EL (cell line): ENCODE measurements at places on chromosomes 7 and 10.

- no peak for DNase-seq
These were observed 85.9 kb downstream of the CDK6 start for GRCh38 chr7:92750447-92750839.

DNA sequence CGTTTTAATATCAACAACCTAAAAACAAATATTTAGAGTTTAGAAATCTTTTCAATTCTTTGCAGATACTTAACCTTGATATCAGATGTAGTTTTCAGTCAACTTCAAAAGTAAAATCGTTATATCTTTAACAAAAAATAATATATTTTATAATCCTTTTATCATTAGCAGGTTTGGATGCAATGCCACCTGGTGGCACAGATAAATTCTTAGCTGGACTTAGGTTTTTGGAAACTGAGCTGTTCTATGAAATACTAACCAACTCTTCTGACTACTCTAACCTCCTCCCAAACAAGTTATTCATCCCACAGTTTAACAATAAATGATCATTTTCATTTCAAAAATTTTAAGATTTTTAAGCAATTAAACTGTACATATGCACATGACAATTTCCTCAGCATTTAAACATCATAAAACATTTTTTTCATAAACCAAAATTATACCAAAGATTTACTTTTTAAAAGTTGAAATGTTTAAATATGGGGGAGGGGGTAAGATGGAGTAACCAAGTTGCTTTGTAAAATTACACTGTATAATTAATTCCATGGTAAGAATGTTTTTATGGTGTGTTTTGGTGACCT is 56.9 kb downstream of the HIBADH start:
- peak; percentile 56 for DNase-seq

- no peak for DNase-seq
These were observed 102.7 kb downstream of the CALN1 start for GRCh38 chr7:72309476-72309875.

DNA sequence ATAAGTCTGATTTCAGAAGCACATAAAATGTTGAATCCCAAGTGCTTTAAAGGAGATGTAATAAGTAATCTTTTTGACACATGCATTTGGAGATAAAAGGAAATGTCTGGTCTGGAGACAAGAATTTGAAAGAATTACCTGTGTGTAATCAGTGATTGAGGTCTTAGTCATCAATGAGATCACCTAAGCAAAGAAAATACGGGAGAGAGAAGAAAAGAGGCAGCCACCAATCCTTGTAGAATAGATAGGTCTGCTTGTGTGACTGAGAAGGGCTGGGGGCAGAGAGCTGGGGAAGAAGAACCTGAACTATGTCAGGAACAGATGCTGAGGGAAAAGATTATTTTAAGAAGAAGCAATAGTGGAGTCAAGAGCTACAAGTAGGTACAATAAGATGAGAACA is 49.3 kb upstream of the ITPRID1 start:
- DNase-seq = no peak

DNA sequence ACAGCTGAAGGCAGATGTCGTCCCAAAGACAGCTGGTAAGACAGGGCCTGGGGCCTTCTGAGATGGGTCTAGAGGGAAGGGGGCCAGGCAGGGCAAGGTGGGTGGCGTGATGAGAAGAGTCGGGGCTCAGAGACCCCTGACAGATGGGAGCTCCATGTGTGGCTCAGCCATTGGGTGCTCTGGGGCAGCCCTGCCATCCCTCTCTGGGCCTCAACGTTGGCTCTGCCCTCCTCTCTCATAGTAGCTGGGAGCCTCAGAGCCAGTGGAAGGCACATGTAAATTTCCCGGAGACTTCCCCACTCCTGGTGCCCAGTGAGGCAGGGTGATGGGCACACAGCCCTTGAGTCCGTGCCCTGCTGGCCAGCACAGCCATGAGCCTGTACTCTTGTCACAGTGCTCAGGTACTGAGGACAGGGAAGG is 1.8 kb downstream of the PPIF start:
- no peak for DNase-seq

DNA sequence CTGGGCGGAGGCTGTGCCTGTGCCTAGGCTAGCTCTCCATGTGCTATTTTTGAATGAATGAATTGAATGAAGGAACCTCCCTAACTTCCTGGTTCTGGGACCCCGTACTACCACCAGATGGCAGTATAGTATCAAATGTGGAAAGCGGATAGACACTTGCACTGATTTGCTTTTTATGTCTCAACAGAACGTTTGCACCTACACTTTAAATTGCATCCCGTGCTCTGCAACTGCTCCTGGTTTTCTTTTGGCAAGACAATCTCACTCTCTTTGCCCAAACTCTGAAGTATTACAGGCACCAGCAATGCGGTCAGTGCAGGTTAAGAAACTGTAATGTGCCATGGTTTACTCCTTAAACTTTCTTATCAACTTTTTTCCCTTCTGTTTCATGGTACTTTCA is 6.5 kb downstream of the FZD8 start:
- peak; percentile 63 for DNase-seq

GRCh38 chr7:140342727-140343514 is 55.4 kb downstream of the SLC37A3 start:
- peak; percentile 7 for DNase-seq

DNA sequence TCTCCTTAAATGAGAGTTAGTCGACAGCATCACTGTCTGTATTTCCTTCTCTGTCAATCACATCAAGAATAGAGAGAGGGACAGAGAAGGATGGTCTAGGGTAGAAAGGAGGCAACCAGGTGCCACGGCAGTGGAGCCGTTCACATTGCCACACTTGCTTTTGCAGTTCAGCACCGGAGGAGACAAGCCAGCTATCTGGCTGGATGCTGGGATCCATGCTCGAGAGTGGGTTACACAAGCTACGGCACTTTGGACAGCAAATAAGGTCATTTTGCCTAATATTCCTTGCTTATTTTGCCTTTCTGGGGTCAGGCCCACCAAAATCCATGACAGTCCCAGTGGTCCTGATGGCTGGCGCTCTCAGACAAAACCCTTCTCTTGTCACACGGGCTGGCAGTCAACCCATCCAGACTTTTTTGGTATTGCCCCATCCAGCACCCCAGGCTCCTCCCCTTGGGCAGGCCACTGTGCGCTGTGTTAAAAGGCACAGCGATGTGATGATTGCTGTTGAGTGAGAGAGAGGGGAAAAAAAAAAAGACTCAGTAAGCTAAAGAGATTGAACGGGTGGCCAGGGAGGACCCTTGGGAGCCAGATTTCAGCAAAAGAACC is 8.4 kb downstream of the CPA2 start:
- DNase-seq = no peak

DNA sequence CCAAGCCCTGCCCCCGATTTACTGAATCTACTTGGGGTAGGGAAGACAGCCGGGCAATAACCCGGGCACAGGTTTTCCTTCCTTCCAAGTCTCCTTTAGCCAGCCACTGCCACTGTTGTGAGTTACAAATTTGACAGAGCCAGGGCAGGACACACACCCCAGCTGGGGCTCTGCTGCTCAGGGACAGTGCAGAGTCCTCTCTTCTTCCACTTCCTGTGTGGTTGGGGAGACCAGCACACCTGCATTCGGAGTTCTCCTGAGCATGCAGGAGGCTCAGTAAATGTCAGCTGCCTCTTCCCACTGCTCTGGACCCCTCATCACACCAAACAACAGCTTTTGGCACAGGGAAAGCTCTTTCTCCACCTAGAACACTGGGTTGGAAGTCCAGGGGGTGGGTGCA is 21.3 kb downstream of the CHST15 start:
- no peak for DNase-seq

DNA sequence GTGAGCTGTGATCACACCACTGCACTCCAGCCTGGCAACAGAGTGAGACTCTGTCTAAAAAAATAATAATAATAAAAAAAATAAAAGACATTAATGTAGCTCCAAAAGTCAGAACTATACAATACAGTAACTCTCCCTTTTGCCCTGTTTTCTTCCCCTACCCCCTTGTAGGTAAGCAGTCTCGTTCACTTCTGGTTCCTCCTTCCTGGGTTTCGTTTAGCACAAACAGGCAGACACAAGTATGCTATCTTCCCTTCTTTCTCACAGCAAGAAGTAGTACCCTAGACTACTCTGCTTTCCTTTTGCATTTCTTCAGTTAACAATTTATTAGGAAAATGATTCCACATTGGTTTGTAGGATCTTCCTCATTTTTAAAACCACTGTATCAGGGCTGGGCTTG is 33.1 kb downstream of the PDSS1 start:
- no peak for DNase-seq

DNA sequence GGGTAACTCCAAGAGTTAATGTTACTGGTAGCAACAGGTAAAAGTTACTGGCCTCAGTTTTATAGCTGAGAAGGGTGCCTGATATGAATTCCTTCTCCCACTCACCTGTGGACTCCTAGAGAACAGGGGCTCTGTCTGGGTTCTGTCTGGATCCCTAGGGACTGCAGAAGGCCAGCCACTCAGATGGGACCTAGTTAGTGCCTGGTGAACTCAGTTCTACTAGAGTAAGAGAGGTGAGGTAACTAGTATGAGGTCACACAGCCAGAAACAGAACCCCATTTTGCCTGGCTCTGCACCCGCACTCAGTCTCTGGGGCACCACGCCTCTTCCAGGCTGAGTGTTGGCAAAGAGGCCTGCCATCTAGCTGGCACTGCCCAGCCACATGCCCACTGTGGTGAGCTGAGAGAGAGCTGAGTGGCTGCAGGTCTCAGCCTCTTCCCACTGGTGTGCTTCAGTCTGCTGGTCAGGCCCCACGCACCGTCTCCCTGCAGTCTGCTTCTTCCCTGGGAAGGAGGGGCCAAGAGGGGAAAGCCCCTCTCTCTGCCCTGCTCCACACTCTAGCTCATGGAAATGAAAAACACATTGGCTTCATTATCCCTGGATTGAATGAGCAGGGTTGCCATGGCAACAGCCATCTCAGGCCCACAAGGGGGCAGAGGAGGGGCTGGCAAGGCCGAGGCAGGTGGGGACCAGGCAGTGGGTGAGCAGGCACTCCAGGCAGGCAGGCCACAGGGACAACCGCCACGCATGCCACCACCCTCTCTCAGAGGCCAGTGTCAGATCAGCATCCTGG is 110.6 kb downstream of the ZMIZ1 start:
- DNase-seq = no peak

DNA sequence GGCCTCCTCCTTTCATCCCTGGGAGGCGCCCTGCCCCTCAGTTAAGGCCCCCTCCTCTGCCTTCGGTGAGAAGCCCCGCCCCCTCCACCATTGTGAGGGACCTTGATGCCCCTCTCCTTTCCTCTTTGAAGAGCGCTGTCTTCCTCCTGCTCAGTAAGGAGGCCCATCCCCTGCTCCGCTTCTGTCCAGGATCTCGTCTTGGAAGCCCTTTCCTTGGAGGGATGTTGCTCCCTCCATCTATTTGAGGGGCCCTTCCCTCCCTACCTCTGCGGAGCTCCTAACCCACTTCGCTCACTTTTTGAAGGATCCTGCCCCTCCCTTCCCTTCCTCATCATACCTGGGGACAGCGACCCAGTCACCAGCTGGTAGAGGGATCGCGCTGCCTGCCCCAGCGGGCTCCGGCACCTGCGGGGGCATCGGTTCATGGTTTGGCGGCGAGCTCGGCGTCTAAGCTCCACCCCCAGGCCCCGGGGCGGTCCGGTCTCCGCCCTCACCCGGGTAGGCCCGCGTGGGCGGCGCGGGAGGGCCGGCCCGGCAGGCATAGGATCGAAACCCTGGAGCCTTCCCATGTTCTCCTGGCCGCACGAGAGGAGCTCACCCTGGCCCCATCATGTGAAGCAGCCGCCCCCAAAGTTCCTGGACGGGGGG is 4.1 kb downstream of the KCNIP2 start:
- peak; percentile 62 for DNase-seq

DNA sequence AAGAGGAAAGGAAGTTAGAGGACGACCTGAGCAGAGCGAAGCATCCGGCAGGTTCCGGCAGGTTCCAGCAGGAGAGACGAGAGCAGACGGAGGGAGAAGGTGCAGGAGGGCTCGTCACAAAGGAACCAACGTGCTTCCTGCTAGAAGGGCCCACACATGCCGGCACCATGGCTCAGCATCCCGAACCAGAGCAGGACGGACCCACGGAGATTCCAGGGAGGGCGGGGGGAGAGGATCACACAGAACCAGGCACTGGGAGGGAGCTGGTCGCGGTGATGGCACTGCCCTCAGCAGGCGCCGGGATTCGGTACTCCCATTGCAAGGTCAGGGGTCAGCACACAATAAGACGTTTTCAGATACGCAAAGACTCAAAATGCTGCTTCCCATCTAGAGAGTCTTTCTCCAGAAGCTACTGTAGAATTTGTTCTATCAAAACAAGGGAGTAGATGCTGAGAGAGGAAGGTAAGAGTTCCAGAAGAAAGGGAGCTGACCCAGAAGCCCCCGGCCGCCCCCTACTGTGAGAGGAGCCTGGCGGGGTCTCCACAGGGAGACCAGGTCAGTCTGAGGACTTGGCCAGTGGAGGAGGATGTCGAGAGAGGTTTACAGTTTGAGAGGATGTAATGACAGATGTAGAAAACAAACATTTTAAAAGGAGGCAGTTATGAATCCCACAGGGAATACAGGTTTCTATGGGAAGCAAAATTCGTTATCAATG is 23.6 kb upstream of the PWWP2B start:
- DNase-seq = no peak

DNA sequence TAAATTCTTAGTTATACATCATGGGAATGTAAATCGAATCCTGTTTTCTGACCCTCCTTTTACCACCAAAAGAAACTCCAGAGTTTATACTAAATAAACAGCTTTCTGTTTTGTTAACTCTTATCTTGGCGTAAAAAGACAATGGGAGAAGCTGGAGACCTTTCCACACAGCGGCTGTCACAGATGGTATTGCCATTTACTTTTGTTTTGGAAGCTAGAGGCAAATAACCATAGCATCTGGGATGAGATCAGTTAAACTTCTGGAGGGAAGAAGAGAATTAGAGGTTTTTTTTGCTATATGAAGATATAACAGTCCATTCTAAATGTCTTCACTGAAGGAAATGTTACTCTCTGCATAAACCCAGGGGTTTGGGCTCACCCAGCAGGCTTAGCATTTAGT is 258.9 kb downstream of the REEP3 start:
- no peak for DNase-seq

- no peak for DNase-seq
These were observed 103.5 kb downstream of the ELAPOR2 start for GRCh38 chr7:86955895-86956503.

DNA sequence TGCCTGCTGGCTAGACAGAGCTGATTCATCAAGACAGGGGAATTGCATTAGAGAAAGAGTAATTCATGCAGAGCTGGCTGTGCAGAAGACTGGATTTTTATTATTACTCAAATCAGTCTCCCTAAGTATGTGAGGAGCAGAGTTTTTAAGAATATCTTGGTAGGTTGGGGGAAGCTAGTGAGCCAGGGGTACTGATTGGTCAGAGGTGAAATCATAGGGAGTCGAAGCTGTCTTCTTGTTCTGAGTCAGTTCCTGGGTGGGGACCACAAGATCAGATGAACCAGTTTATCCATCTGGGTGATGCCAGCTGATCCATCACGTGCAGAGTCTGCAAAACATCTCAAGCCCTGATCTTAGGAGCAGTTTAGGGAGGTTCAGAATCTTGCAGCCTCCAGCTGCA is 39.8 kb downstream of the FOXI2 start:
- DNase-seq = no peak

- DNase-seq = no peak
These were observed 1.2 kb upstream of the INPP5A start for GRCh38 chr10:132536241-132536876.

- no peak for DNase-seq
These were observed 72.1 kb downstream of the SEM1 start for GRCh38 chr7:96637522-96637921.
